Muscle of leg (tissue), 16 donors: ENCODE measurements at places on chromosomes 6 and 20.

DNA sequence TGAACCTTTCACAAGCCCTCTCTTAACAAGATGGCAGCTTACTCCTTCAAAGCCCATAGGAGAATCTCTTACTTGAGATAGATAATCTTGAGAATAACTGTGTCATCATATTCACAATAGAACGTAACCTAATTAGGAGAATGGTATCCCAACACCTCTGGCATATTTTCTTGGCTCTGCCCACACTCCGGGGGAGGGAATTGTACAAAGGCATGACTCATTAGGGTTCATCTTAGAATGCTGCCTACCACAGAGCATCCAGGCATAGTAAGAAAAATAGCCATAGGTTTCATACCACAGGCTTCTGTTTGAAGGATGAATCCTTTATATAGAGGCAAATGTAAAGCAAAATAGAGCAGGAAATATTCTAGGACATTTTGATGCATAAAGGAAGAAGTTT, 1100.6 kb upstream of the CITED2 start:
- no peak for DNase-seq

DNA sequence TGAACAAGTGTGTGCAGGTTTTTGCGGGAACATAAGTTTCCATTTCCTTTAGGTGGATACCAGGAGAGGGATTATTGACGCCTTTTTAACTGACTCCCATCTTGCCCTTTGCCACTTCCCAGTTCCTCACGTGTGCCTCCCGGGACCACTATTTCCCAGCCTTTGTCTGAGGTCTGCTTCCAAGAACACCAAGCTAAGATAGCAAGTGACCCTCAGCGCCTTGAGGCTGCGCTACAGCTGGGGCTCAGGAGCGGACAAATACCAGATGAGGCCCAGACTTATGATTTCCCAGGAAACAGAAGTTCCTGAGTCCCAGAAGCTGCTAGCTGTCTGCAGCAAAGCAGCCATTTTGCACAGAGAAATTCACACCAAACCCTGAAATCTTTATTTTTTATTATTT, 216.7 kb downstream of the SYNDIG1 start:
- DNase-seq = no peak

DNA sequence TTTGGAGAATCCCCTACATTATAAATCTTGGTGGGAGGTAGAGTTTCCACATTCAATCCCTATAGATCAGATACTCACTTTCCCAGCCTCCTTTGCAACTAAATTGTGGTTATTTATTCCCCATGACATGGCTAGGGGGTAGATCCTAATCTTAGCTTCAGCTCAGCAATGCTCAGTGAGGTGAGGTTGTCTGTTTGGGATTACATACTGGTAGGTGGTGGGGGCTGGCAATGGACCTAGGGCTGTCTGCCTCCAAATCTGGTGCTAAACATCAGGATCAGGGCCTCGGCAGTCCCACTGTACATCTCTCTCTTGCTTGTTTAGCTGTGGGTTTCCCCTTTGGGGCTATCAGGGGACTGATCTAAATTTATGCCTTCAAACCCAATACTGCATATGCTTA, 45.8 kb upstream of the PMEPA1 start:
- no peak for DNase-seq

DNA sequence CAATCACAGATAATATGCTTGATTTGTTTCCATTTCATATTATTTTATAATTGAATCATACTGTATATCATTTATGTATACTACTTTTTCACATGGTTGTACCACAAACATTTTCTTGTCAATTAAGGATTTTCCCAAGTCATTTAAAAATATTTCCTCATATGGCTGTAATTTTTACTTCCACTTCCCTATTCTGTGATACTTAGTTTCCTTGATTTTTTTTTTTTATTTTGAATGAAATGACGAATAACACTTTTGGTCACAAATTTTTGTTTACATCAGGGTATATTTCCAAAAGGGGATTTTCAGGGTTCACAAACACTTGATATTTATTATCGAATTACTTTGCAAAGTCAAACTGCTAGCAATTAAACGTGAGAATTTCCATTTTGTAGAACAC, 515.6 kb downstream of the KIF16B start:
- no peak for DNase-seq

- no peak for DNase-seq
Observed at GRCh38 chr6:6256886-6257285, 63.6 kb downstream of the F13A1 start.

GRCh38 chr6:37862992-37863391, 43.5 kb downstream of the ZFAND3 start:
- DNase-seq = no peak

DNA sequence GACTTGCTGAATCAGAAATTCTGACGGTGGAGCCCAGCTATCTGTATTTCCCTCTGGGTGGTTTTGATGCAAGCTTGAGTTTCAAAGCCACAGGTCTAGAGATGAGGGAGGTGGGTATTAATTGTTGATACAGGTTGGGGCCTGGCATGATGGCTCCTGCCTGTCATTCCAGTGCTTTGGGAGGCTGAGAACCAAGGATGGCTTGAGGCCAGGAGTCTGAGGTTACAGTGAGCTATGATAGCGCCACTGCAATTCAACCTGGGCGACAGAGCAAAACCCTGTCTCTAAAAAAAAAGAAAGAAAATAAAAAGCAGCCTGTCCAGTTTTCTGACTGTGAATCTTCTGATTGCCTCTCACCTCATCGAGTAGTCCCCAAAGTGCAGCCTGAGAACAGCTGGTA, 184.8 kb upstream of the SASH1 start:
- no peak for DNase-seq

DNA sequence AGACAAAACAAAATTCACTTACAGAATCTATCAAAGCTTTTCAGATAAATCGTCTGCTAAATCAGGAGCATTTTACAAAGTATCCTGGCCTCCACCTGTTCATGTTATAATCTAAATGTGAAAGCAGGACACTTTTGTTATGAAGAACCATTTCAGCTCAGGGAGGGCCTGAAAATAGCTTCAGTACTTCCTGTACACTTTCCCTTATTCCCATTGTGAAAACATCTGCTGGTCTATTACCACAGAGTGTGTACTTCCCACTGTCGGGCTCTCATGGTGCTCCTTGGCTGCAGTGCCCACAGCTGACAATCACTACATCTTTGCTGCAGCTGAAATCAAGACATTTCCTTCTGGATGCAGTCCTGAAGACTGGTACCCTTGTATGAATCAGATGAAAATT, 128.1 kb downstream of the OPRM1 start:
- peak; percentile 50 for DNase-seq

DNA sequence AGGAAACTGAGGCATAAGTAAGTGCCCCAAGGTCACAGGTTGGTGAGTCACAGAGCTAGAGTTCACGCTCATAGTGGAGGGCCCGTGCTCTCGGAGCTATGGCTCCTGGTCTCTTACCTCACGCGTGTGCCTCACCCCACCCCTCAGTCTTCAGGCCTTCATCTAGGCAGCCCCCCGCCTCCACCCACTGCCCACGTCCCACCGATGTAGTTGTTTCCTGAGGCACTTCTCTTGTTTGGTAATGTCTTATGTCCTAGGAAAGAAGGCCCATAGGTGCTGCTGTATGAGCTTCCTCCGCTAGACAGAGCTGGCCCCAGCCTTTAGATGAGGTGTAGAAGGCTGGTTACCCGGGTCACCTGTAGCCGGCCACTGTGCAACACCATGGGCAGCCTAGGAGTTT, 5.1 kb downstream of the RIPK1 start:
- DNase-seq = no peak

GRCh38 chr6:111184827-111185532, 97.7 kb downstream of the SLC16A10 start:
- DNase-seq = no peak

DNA sequence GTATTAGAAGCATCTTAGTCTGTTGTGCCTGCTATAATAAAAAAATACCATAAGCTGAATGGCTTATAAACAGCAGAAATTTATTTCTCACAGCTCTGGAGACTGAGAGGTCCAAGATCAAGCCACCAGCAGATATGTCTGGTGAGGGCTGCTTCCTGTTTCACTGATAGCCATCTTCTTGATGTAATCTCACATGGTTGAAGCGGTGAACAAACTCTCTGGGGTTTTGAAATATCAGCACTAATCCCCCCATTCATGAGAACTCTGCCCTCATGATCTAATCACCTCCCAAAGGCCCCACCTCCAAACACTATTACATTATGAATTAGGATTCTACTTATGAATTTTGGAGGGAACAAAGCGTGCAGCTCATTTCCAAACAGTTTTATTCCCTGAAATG, 11.6 kb upstream of the CLVS2 start:
- DNase-seq = no peak

GRCh38 chr6:107634324-107635056, 144.6 kb downstream of the SOBP start:
- DNase-seq = peak; percentile 67

DNA sequence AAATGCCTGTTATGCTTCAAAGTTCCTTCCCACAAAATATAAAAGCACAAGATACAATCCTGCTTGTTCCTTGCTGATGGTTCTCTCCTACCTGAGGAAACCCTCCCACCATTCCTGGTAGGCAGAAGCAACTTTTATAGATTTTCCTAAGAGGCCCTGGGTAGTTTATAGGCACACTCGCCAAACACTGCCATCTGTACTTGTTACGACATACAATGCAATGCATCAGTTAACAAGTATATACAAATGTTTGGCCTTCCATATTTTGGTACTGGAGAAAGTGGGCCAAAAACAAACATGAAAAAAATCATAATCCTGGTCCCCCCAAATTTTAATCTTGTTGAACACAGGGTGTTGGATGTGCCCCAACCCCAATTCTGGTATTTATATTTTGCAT, 16.6 kb downstream of the MCM9 start:
- DNase-seq = no peak

DNA sequence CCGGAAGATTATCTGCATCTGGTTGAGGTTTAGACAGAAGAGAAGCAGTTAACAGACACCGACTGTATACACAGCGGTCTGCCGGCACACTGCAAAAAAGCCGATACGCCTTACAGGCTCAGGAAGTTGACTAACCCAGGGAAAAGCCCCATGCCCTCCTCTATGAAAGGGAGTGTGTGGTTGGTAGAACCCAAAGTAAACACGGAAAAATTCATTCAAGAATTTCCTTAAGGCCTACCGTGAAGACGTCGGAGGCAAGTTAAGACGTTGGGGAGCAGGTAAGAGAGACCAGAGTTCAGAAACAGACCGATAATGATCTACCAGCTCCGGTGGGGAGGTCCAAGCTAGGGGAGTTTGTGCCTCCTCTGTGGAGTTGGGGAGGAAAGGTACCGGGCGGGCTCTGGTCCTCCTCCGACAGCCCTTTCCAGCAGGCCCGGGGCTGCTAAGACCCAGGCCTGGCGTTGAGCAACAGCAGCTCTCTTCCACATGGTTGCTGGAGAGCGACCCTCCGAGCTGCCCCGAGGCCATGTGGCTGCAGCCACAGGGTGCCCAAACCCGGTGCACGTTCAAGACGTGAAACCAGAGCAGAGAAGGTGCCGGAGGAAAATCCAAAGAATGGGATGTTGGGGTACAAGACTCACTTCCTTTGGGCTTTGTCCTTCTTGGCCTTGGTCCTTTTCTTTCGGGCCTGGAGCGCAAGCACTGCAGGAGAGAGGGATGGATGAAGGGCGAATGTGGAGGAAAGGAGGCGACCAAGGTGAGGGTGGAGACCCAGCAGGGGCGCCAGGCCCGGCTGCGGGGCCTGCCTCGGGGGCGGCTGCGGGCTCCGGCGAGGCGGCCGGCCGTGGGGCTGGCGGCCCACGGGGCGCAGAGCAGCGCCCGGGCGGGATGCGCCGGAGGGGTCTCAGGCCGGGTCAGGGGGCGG, 809 bp downstream of the SRPK1 start:
- DNase-seq = peak; percentile 22

DNA sequence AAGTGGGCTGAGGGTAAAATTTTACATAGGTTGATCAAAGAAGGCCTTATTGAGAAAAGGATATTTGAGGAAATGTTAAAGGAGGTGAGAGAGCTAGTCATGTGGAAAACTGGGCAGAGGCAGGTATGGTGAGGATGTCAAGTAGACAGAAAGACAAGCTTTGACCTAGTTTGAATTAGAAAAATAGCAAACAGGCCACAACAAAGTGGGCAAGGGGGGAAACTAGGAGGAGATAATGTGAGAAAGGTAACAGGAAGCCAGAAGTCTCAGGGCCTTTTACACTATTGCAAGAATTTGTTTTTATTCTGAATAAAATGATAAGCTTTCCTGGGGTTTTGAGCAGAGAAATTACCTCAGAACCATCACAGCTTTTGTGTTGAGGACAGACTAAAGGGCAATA, 115.7 kb downstream of the RWDD2A start:
- no peak for DNase-seq

DNA sequence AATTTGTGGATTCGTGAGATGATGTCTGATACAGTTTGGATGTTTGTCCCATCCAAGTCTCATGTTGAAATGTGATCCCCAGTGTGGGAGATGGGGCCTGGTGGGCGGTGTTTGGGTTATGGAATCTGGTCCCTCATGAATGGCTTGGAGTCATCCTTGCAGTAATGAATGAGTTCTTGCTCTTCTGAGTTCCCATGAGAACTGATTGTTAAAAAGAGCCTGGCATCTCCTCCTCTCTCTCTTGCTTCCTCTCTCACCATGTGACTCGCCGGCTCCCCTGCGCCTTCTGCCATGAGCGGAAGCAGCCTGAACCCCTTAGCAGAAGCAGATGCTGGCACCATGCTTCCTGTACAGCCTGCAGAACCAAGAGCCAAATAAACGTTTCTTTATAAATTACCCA, 30.5 kb upstream of the RPP40 start:
- DNase-seq = peak; percentile 51

DNA sequence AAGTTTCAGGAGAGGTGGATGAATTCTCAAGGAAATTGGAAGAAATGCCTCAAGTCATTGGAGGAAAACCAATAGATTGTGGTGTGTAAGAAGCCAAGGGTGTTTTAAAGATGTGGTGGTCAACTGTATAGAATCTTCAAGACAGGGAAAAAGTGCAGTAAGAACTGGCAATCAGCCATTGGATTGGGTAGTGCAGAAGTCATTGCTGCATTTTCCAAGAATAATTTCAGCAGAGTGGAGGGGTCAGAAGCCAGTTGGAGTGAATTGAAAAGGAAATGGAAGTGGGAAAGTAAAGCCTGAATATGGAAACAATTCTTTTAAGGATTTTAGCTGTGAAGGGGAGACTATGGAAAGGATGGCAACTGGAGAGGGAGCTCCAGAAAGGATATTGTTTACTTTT, 128.2 kb upstream of the TMEM170B start:
- DNase-seq = peak; percentile 68

DNA sequence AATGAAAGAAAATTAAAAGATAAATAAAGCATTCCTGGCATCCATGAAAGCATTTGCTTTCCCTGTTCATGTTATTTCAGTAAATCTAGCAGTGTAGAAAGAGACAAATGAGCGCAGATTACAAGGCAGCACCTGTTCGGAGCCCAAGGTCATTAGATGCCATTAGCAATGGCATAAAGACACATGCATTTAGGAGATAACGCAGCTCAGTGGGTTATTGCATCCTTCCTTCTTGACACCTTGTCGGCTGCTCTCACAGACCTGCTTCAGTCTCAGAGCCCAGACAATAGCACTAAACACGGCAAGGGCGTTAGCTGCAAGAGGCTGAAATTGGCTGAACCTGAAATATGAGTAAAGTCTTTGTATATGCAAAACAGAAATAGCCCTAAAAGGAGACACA, 140.3 kb downstream of the ATXN1 start:
- DNase-seq = no peak

GRCh38 chr6:46080111-46080510, 49.7 kb upstream of the ENPP4 start:
- DNase-seq = no peak
